Activated CD8-positive, alpha-beta memory T cell treated with anti-CD3 and anti-CD28 coated beads, Interleukin-2, amount 50 U/mL, for 4 hours (primary cell): ENCODE measurements at places on chromosomes 12 and 14.
A peak's percentile ranks its signal among the peaks of the same experiment; 100 is the strongest.

- DNase-seq: no peak
Measured at GRCh38 chr14:104237651-104238423, 99.5 kb downstream of the KIF26A start.

DNA sequence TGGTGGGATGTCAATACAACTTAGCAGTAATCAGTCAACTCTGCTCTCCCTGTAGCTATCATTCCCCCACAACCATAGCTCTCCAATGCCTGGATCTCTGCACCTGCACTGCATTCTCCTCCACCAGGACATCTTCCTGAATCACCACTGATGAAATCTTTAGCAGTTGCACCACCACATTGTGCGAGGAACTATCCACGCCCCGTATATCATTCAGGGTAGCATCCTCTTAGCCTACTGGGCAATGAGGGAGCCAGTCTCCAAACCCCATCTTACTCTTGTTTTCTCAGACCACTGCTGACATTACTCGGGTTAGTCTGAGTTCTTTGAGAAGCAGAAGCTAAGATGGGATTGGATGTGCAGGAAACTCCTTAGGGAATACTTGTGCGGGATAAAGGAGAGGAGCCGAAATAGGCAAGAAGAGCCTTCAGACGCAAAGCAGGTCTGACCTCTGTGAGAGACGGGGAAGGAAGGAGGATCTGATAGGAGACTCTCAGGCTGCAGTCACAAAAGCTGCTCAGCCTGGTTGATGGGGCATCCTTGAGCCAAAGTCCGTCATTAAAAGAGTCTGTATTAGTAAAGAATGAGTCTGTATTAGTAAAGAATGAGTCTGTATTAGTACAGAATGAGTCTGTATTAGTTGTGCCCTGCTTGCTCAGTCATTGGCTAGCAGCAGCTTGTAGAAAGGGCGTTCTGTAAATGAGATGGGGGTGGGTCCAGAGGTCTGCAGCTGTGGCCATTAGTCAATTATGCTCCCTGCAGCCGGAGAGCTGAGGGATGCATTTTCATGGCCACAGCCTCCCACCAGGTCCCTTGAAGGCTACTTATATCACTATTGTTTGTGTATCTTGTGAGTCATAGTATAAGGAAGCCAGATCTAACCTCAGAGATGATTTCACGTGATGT is 49.6 kb upstream of the RASSF3 start:
- no peak for DNase-seq

GRCh38 chr14:95452176-95452892 is 64.1 kb downstream of the SYNE3 start:
- DNase-seq: no peak

DNA sequence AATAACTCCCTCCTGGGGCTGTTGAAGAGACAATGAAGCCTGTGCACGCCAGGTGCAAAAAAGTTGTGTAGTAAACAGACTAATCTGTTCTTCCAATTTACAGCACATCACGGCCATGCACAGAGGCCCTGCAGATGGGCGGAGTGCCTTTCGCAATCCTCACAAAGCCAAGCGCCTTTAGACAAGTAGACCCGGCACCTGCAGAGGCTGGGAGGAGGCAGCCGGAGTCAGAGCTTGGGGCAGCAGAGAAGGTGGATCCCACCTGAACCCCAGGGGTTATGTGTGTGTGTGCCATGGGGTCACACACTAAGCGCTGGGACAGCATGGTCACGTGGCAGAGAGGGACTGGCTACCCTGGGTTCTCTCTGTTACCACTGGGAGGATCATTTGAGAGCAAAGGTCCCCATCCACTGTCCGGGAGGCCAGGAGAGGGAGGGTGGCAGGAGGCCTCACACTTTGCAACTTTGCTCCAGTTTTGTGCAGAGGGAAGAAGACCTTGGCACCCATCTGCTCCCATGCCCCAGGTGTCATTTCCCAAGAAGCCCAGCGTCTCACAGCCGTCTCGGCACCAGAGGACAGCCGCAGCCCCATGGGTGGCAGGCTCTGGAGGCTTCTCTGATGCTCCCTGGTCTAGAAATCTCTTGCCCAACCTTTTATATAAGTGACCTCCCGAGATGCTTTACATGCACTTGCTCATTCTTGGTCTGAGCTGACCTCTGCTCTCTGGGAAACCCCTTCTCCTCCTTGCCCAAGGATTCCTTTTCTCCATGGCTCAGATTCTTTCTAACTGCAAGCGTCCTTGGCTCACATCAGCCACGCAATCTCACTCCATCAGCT is 80.0 kb upstream of the DICER1 start:
- no peak for DNase-seq

DNA sequence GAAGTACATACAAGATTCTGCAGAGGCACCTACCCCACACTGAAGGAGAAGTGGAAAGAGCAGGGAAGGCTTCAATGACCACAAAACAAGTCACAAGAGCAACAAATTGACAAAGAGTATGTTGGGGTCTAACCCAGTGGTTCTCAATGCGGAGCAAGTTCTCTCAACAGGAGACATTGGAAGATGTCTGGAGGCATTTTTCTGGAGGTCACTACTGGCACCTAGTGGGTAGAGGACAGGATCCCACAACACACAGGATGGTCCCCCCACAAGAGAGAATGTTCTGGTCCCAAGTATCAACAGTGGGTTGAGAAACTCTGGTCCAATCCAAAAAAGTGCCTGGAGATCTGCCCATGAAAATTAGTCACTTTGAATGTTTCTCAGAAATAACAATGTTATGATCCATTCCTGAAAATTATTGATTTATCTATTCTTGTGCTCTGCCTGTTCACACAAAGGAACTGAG is 3.4 kb downstream of the SSH1 start:
- DNase-seq: no peak

DNA sequence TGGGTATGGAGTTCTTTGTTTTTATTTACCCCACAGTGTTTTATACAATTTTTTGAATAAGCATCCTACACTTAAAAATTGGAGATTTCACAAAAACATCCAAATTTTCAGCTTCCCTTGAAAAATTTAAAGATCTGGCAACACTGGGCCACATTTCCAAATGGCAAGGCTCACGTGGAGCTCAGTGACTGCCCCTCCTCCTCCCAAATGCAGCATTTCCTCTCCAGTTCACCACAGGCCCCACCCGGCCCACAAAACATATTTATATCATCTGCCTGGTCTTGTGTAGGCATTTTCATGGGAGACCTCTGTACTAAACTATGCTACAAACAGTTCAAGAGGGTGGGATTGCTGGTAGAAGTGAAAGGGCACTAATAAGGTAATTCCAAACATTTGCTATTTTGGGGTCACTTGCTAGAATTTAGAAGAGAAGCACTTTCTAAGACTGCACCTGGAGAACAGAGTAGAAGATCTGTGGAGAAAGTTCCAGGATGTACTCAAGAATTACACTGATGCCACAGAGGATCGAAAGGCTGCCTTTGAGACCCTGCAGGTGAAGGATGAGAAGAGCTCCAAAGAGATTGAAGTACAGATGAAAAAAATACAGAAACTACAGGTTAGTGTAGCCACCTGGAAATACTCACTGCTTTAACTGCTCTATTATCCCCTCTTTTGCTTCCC is 7.3 kb downstream of the FKBP11 start:
- DNase-seq: peak; percentile 53

GRCh38 chr14:30808576-30808975 is 65.8 kb upstream of the COCH start:
- DNase-seq: no peak

DNA sequence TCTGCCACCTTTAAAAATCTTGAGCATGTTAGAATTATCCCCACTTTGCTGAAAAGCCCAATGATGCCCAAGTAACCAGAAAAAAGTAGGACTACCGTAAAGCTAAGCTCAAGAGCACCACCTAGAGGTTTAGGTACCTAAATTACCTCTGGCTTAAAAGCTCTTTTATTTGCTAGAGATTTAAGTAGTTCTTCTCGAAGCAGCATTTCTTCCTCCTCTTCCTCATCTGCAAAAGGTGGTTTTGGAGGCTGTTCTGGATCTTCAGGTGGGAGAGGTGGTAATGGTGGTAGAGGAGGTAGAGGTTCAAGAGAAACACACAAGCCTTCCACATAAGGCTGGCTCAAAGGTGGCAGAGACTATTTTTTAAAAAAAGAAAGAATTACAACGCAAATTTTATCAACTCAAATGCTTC is 26.9 kb downstream of the ZFC3H1 start:
- no peak for DNase-seq
